ENCODE measurements at places on chromosomes 1 and 21. TPM values are rescaled to one million over a fixed set of nuclear protein-coding genes. Genes with fewer than 3 reads are reported as not detected.

PLPPR5 gene
- total RNA-seq: not detected

NTNG1 gene
- 12.7 TPM for total RNA-seq

FCGR3A gene
- not detected for total RNA-seq

NOS1AP gene
- 0.29 TPM for total RNA-seq

CLCA1 gene
- not detected for total RNA-seq

LORICRIN gene
- total RNA-seq: not detected

RNF186 gene
- total RNA-seq: not detected

SPRR2E gene
- total RNA-seq: not detected

TMCO4 gene
- 15.1 TPM for total RNA-seq

FMO3 gene
- not detected for total RNA-seq

F13B gene
- total RNA-seq: not detected

UTS2 gene
- not detected for total RNA-seq

C8B gene
- total RNA-seq: not detected

UQCRHL gene
- total RNA-seq: 2.8 TPM

RYR2 gene
- not detected for total RNA-seq

CHIA gene
- total RNA-seq: not detected

SLC44A3 gene
- 0.18 TPM for total RNA-seq

BEST4 gene
- total RNA-seq: not detected

Data from myometrial cell (primary cell).